NCI-H82 (cell line): ENCODE measurements at places on chromosomes 2 and 18.

DNA sequence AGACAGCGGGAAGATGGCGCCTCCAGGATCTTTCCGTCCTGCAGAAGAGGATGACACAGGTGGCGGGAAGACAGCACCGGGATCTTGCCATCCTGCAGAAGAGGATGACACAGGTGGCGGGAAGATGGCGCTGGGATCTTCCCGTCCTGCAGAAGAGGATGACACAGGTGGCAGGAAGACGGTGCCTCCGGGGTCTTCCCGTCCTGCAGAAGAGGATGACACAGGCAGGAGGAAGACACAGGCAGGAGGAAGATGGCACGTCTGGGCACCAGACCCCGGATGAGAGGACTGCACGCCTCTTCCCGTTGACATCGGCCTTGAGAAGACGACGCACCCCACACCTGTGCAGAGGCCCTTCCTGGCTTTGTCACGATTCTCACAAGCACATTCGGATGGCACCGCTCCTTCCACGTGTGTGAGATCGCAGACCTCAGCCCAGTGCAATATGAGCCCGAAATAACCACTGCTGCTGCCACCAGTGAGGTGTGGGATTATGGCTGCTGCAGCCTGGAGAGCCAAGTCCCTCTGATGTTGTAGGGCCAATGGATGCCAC lies 79.4 kb upstream of the SNTG2 start:
- no peak for DNase-seq

DNA sequence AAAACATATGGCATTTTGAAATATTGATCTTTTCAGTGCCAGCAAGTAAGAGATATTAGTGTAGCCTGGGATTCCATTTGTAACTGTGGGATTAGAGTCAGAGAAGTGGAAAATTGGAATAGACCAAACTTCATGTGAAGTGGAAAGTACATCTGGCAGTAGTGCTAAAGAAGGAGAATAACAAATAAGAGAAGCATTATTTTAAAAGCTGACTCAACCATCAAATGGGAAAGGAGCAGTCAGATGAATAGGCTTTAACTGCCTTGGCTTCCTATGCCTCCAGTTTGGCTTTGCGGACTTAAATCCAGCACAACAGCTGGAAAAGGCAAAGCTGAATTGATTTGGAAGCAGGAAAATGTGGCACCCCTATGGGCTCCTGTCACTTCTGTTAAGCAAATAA lies 623.1 kb downstream of the TSN start:
- no peak for DNase-seq

DNA sequence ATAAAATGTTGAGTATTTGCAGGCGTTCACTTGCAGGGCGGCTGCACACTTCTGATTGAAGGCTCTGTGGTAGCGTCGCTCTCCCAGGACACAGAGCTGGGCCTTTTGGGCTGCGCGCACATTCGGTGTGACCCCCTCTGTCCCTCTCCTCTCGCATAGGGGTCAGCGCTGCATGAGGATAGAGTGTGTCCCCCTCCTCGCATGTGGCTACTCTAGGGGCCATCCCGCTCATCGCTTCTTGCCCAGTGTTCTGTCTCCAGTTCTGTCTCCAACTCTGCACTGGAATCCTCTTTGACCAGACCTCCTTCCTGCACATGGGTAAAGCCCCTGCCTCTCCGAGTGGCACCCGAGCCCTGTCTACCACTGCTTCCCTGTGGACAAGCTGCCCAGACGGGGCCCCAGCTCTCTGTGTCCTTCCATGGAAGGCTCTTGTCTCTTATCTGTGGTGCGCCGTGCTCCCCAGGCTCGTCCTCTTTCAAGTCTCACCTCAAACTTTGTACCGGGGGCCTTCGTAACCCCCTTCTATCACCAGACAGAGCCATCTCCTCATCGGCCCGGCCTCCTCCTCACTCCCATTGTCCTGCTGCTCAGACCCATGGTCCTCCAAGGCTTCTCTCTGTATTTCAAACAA lies 278.0 kb upstream of the HDAC4 start:
- DNase-seq = no peak

GRCh38 chr2:230503798-230504197 lies 87.8 kb downstream of the SP100 start:
- no peak for DNase-seq
